ENCODE measurements at places on chromosomes 2 and 18.

GRCh38 chr18:11868230-11868629 lies 17.0 kb downstream of the CHMP1B start:
- no peak for DNase-seq

- peak; percentile 38 for DNase-seq
These were observed 48.1 kb downstream of the BCL11A start for GRCh38 chr2:60505240-60505879.

DNA sequence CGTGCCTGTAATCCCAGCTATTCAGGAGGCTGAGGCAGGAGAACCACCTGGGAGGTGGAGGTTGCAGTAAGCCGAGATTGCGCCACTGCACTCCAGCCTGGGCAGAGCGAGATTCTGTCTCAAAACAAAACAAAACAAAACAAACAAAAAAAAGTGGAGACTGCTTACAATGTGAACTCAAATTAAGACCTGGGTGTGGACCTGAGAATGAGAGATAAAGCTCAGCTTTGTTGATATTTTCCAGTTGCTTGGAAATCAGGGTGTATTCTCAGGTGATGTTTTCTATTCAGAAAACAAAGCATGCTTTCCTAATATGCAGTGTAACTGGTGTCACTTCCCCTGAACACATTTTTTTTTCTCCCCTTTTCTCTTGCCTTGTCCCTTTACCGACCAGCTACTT lies 5.3 kb upstream of the CERS6 start:
- no peak for DNase-seq

- no peak for DNase-seq
These were observed 159.5 kb downstream of the COL6A3 start for GRCh38 chr2:237254369-237254861.

GRCh38 chr2:105714141-105714540 lies 30.6 kb upstream of the NCK2 start:
- DNase-seq = no peak

GRCh38 chr2:167544602-167545001 lies 656.3 kb downstream of the XIRP2 start:
- no peak for DNase-seq

GRCh38 chr2:54866868-54867267 lies 143.4 kb downstream of the EML6 start:
- no peak for DNase-seq

DNA sequence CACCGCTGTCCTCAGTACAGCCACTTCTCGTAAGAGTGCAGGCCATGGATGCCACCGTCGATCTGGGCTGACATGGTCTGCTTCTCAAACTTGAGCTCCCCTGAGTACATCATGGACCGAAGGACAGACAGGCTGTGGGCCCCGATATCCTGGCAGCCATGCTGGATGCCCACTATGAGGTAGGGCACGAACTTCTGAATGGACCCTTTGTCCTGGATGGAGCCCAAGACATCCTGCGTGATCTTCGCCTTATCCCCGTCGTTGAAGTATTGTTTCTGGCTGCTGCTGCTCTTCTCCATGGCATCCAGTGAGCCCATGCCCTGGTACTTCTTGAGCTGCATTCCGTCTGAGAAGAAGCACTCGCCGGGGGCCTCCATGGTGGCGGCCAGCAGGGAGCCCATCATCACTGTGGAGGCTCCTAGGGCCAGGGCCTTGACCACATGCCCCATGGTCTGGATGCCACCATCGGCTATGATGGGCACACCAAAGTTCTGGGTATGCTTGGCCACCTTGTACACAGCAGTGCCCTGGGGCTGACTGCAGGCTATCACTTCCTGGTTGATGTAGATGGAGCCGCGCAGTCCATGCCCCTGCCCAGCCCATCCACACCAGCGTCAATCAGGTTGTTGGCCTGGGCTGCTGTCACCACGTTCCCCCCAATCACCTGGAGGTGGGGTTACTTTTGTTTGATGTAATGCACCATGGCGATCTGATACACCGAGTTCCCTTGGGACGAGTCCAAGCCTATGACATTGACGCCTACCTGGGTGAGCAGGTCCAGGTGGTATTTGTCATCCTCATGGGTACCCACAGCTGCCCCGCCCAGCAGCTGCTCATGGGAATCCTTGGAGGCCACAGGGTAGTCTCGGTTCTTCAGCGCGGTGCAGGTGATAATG lies 21.8 kb downstream of the CFLAR start:
- DNase-seq = no peak

- no peak for DNase-seq
These were observed 35.4 kb downstream of the CAB39 start for GRCh38 chr2:230748087-230748486.

- no peak for DNase-seq
These were observed 41.6 kb upstream of the NRP2 start for GRCh38 chr2:205640716-205641115.

DNA sequence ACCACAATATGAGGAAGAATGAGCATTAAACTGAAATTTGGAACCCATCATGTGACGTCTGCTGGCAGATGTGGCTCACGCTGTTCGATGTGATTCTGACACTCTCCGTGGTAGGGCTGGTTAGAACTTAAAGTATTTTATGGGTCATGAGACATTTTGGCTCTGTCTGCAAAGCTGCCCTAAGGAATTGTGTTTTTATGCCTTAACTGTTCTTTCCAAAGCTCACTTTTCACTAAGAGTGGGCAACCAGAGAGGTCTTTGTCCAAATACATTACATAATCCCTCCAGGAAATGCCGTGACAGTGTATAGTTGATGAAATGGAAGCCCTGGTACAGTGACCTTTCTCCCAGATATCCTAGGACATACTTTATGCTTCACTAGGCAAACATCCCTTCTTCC lies 119.1 kb downstream of the AQP4 start:
- no peak for DNase-seq

GRCh38 chr18:59876310-59876626 lies 23.5 kb upstream of the PMAIP1 start:
- no peak for DNase-seq

DNA sequence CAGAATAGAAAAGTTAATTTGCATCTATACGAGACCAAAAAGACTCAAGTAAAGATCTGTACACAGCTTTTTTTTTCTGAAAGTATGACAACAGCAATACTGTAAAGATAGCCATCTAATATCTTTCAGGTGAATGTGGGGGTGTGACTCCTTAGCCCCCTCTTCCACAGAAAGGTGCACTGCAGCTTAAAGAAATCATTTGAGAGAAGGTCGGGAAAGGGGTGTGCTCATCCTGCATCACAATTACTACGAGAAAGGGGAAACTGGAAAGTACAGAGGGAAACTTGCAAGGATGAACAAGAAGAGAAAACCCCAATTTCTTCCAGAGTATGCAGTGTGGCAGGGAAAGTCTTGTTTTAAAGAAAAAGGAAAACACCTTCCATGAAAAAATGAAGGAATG lies 255.6 kb downstream of the CCDC178 start:
- no peak for DNase-seq

DNA sequence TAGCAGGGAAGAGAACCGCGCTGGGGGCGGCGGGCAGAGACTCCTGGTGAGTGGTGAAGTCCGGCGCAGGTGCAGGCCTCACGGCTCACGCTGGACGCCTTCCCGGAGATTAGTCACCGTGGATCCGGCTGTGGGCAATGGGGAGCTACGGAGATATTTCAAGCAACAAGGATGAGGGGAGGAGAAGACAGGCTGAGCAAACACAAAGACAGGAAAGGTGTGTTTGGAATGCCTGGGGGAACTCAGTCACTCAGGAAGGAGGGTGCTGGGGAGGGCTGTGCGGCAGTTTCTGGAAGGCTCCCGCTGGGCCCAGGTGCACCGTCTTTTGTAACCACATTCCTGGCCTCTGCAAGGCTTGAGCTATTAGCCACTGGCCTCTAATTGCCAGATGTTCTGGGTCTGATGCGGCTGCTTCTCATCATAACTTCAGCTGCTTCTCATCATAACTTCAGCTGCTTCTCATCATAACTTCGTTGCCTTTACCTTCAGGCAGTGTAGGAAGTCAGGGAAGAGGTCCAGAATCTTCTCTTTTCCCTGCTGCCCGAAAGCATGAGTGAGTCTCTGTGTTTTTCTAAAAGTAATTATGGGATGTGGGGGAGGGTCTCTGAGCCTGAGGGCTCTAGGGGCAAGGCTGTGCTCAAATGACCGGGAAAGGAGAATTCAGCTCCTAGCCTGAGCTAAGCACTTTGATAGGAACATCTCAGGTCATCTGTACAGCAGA lies 118.9 kb downstream of the PXDN start:
- peak; percentile 49 for DNase-seq

GRCh38 chr2:133097666-133098065 lies 427.7 kb upstream of the LYPD1 start:
- no peak for DNase-seq

DNA sequence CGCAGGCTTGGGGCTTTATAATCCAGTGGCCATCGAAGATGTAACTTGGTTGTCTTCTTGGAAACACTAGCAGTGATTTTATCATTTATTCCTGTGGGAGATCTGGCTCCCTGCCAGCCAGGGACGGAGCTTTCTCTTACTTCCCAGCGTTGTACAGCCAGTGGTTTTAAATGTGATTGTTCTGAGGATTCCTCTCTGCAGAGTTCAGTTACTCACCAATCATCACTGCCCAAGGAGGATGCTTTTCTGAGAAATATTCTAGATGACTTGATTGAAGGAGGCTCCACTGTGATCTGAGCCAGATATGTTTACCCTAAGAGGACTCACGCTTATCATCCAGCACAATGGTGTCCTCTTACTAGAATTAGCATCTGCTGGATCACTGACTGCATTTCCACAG lies 744.3 kb downstream of the RNF144A start:
- no peak for DNase-seq

DNA sequence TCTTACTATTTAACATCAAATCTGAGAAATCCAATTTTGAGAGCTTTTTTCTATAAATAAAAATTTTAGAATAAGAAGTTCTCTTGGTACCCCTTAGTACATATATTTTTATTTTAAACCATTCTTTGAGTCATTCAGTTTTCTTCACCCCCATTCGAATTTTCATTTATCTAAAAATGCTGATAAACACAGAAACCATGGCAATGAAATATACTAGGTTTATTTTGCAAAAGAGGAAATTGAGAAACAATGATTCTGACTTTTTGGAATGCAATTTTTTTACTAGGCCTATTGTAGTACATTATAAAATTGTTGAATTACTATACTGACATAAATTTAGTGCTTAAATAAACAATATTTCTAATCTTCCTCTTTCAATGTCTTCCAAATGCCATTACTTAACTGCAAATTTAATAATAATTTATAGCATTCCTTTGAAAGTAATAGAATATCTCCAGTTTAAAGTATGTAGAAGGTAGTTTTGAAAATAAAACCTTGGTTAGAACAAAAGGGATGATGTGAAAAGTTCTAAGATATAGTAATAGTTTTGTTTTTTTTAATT lies 46.3 kb downstream of the TANK start:
- no peak for DNase-seq
